ENCODE measurements at places on chromosomes 7 and 10.

GRCh38 chr7:79810916-79811315 lies 323.7 kb upstream of the GNAI1 start:
- DNase-seq, result no peak

DNA sequence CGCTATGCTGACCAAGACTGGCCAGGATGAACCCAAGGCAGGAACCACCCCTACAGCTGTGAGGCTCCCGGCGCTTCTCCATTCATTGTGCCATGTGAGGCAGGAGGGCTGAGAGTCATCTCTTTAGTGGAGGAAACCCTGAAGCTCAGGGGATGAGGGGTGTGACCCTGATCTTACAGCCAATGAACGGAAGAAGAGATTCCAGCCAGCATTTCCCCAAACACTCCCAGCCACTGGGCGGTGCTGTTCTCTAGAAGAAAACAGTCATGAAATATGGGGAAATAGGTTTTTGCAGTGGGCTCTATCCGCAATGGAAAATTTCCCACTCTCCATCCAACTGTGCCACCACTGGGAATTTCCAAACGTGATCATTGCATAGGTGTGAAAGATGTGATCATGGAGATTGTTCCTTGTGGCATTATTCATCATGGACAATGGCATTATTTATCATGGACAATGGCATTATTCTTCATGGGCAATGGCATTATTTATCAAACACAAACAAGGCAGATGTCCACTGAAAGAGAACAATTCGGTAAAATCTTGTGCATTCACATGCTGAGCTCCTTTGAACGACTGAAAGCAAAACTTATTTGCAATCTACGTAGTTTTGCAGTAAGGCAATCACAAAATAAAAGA lies 14.0 kb upstream of the SLC18A2 start:
- no peak for DNase-seq

- no peak for DNase-seq
Observed at GRCh38 chr10:110681023-110681681, 37.0 kb downstream of the RBM20 start.

- DNase-seq, result no peak
Observed at GRCh38 chr7:135662123-135662372, 266 bp upstream of the STMP1 start.

DNA sequence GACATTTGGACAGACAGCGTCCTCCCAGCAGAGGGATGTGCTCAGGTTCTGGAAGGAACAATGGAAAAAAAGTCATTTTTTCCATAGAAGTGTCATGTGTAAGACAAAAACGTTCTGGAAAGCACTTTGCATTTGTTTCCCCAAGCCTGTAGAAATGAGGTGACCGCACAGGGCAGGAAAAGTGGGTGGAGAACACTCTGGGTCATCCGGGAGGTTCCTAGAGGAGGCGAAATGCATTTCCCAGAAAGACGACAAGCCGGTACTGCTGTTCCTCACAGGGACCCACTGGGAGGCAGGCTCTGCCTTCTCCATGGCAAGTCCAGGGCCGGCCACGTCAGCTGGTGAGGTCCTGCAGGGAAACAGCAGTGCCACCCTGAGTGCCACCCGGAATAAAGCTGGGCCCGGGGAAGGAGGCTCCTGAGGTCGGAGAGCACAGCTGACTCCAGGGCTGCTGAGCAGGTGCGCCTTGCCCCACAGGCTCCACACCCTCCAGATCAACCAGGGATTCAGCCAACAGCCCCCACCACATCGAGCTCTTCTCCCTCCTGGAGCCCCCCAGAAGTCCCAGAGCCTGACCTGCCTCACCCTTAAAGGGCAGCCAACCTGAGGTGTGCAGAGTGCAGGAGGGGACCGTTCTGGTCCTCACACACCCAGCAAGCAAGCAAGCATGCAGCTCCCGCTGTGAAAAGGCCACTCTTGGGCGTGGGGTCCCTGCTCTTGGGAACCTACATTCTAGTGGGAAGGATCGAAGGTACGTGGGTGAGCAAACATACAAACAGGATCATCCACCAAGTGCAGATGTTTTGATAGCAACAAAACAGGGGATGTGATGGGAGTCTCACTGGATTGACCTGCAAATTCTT lies 28.8 kb upstream of the INPP5A start:
- no peak for DNase-seq

DNA sequence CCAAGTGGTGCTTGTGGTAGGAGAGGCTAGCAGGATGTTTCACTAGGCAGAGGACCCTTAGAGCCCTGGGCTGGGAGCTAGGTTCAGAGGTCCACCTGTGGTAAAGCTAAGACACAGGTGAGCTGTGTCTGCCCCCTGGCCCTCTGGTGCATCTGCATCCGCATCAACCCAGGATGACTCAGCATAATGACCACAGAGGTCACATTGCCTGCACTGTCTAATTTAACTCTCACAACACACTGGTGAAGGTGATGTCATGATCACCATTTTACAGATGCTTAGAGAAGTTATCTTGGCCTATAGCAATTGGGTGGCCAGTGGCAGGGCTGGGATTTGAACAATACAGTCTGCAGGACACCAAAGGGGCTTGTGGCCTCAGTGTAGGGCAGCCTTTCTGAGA lies 33.1 kb downstream of the HABP2 start:
- DNase-seq, result no peak

GRCh38 chr7:130943336-130943901 lies 209.4 kb upstream of the KLF14 start:
- no peak for DNase-seq

DNA sequence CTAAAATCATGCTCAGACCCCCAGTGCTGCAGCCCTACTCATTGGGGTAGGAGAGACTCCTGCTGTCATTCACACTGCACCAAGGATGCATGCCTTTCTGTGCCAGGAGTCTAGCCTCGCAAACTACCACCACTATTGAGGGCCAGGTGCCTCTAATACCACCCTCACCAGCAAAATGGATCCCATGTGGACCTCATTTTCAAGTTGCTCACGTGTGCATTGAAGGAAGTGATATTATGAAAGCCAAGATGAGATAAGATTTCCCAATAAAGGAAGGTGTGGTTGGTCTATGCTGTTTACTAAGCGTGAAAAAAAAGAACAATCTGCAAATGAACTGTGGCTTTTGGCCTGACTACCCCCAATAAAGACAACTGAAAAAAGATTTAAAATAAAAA lies 7.2 kb upstream of the LAMTOR4 start:
- no peak for DNase-seq

DNA sequence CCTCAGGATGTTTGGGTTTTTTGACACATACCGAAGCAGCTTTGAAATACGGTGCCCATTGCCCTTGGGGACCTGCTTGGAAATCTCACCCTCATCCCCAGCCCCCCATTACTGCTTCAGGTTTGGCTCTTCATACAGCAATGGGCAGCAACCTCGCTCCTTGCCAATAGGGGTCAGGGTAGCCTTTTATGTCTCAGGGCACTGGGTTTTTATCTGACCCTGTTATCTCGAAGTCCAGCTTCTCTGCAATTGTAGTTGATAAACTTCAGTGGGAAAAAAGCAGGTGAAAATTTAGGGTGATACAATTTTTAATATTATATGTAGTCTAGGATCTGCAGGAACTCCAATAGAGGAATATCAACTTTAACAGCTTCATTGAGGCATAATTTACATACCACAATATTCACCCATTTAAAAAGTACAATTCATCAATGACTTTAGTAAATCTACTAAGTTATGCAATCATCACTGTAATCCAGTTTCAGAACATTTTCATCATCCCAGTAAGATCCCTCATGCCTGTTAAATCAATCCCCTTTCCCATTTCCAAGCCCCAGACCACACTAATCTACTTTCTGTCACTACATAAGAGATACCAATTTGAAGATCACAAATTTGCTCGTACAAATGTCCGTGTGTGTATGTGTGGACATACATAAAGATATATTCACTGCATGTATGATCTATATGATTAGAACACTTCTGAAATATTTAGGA lies 386.2 kb downstream of the KCNMA1 start:
- no peak for DNase-seq

DNA sequence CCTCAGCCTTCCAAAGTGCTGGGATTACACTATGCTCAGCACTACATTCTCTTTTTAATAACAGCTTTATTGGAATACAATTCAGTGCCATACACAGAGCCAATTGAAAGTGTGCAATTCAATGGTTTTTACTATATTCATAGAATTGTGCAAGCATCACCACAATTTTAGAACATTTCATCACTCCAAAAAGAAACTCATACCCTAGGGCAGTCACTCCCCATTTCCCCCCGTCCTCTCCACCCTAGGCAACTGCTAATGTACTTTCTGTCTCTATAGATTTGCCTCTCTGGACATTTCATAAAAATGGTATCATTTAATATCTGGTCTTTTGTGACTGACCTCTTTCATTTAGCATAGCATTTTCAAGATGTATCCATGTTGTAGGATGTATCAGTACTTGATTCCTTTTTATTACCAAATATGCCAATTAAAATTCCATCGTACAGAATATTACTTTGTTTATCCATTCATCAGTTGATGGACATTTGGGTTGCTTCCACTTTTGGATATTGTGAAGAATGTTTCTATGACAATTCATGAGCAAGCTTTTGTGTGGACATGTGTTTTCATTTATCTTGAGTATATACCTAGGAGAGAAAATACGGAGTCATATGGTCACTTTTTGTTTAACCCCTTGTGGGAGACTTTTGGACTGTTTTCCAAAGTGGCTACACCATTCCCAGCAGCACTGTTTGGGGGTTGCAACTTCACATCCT lies 6.3 kb upstream of the XPNPEP1 start:
- DNase-seq, result no peak

DNA sequence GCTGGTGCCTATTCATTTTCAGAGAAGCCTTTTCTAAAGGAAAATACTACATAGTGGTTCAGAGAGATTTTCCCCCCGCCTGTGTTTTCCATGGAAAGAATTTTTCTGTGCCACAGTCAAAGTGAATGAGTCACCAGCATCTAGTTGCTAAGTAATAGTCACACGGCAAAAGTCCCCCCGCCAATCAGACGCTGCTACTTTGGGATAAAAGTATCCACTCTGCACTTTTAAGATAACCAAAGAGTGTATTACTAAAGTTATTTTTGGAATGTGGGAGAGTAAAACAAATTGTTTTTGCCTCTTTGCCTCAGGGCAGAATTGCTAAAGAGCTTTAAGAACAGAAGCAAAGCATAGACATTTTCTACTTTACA lies 23.5 kb downstream of the ABLIM1 start:
- DNase-seq, result no peak

DNA sequence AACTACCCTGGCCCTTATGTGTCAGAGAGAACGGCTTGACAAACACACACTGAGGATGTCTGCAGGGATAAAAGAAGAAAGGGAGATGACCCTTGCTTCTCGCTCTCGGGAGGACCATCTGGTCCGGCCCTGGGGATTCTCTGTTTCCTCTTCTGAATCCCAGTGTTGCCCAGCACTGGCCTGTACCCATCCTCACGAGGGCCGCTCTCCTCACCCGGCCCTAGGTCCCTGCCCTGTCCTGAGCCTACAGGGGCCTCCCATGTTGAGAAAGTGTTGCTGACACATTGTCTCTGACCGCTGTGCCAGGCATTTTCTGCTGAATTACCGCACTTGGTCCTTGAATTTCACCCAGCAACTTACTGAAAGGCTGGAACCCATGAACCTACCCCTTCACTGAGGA lies 171.9 kb upstream of the LANCL2 start:
- DNase-seq, result no peak

- DNase-seq, result no peak
Observed at GRCh38 chr10:111999205-111999914, 184.2 kb downstream of the GPAM start.

- DNase-seq, result no peak
Observed at GRCh38 chr7:17506095-17506494, 207.6 kb downstream of the AHR start.

DNA sequence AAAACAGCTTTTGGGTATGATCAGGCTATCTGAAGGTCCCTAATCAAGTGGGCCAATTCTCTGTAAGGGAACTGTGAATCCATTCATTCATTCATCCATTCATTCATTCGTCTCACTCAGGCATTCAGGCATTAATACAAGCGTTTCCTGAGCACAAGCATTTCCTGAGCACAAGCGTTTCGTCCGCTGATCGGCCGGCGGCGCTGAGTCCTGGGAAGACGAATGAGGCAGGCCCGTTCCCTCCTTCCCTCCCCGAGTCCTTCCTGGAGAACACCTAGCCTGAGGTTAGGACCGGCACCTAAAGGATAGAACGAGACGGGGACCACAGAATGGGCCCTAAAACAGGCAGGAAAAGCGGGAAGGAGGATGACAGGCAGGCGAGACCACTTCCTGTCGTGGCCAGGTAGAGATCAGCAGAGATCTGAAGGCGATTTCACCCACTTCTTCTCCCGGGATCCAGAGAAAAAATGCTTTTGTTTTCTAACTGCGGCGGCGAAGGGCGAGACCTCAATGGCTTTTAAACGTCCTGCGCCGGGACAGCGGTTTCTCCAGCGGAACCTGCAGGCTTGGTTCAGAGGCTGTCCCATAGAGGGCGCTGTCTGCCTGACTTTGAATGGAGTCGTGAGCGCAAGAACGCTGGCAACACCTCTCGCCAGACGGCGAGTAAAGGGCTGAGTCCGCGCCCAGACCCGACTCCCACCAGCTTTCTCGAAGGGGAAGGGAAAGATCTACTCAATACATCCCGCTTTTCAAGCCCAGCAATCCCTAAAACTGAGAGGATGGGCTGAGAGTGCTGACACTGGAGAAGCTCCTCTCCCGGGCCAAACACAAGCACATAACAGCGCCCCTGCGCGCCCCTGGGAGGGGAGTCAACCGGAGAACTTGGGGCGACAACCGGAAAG lies 2.9 kb upstream of the HMX3 start:
- peak; percentile 83 for DNase-seq

GRCh38 chr10:45532480-45532879 lies 140.1 kb downstream of the ZFAND4 start:
- no peak for DNase-seq

DNA sequence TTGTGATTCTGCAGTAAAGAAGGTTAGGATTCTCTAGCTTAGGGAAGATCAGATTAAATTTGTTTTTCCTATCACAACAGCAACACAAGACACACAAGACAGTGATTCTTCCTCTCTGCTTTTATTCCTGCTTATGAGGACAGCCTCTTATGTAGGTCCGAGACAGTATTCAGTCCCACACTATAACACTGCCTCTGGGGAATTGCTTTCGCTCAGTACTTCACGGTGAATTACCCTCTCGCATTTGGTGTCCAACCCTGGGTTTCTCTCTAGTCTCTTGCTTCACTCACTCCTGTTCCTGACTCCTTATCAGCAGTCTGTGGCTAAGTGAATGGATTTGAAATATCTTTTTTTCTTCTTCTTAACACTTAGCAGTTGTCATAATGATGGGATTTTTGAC lies 1.7 kb downstream of the HIF1AN start:
- DNase-seq, result no peak

GRCh38 chr7:131443496-131443895 lies 112.9 kb downstream of the PODXL start:
- no peak for DNase-seq
